Inflammatory macrophage (primary cell): ENCODE measurements at places on chromosomes 16 and 17.

DNA sequence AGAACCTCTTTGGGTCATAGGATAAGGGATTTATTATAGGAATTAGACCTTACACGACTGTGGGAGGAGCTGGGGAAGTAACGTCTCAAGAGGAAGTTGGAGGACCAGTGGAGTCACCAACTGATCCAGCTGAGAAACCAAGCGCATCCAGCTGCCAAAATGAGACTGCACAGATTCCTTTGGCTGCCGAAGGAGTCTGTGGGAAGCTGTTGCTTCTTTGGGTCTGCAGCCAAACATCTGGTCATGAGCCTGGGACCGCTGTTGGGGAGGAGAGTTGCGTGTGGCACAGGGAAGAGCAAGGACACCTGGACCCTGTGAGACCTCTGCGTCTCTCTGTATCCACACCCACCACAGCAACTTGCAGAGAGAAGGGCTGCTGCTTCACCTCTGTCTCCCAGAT, 2.4 kb upstream of the NACA2 start:
- DNase-seq: no peak

- DNase-seq: peak; percentile 36
Observed at GRCh38 chr17:73711184-73711583, 66.9 kb upstream of the SDK2 start.

DNA sequence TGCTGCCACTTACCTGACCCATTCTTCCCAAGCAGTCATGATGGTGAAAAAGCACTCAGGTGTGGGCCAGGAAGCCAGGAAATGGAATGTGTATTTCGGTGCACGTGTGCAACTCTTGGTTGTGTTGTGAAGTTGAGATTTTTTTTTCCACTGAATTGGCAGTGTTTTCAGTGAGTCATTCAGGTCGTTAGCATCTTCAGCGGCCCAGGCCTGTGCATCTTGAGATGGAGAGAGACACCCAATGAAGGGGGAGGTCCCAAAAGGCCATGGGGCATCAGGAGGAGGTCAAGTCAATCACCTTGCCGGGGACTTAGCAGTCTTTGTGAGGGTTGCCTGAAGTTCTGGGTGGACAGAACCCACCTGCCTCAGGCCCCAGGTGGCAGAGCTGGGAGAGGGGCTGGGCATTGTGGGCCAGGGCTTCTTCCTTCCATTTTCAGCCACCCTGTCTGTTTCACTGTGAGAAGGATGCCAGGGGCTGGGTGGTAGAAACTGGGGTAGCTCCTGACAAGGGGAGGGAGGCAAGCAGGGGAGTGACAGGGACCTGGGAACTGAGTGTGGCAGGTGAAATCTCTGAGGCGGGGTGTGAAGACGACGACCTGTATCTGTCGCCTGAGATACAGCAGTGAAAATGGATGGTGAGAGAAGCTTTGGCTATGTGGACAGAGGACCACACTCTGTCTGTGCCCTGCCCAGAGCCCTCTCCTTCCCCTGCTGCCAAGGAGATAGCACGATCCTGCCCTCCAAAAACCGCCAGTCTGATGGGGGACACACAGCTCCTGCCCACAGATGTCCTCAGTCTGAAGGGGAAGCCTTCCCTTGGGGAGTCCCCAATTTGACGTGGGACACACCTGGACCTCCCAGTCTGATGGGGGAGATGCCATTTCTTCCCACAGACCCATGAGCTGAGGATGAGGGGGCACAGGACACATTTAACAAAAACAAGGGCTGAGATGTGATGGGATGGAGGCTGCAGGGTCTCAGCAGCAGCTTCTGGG, 11.9 kb downstream of the TBKBP1 start:
- DNase-seq: no peak

DNA sequence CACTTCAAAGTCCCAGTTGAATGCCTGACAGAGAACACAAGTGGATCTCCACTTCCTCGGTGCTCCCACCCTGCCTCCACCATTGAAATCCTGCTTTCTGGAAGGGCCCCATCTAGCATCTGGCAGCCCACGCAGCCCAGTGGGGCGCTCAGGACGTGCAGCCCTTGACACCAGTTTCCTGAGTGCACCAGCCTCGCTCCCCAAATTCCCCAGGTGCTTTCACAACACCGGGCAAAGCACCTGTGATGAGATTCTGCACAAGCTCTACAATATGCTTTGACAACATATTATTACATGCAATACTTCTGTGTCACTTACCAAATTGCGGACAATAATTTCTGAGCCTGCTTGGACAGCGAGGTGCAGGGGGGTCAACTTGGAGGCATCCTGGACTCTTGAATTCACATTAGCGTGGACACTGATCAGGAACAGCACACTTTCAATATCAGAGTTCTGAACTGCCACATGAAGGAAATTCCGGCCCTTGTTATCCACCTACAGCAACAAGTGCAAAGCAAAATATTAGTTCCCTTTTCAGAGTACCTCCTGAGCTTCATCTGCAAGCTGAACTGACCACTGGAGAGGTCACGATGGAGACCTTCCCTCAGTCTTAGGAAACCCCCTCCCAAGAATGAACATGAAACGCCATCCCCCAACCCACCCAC, 33.9 kb downstream of the CYB5D2 start:
- no peak for DNase-seq

GRCh38 chr16:1950559-1950958, 3.9 kb downstream of the RPL3L start:
- no peak for DNase-seq
